ENCODE measurements at places on chromosomes 4 and X.

- no peak for DNase-seq
Observed at GRCh38 chrX:72340626-72341025, 34.9 kb upstream of the CITED1 start.

GRCh38 chrX:107571296-107571998, 56.9 kb upstream of the PRPS1 start:
- DNase-seq, result no peak

- DNase-seq, result no peak
Observed at GRCh38 chrX:152520653-152521052, 69.5 kb upstream of the GABRA3 start.

DNA sequence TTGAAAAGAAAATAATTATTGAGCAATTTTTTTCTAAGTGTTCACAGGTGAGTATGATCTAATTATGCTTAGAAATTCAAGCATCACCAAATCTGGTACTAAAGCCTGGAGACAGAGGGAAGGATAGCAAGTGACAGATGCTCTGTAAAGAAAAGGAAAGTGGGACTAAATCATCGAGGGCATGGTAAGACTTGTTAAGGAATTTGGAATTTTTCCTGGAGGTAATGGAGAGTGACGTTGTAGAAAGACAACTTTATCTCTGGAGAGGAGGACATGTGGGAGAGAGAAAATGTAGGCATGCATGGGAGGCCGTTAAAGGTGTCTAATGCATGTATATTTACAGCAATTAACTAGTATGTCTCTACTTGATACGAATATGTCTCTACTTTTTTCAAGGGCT, 333.2 kb upstream of the ATOH1 start:
- no peak for DNase-seq

DNA sequence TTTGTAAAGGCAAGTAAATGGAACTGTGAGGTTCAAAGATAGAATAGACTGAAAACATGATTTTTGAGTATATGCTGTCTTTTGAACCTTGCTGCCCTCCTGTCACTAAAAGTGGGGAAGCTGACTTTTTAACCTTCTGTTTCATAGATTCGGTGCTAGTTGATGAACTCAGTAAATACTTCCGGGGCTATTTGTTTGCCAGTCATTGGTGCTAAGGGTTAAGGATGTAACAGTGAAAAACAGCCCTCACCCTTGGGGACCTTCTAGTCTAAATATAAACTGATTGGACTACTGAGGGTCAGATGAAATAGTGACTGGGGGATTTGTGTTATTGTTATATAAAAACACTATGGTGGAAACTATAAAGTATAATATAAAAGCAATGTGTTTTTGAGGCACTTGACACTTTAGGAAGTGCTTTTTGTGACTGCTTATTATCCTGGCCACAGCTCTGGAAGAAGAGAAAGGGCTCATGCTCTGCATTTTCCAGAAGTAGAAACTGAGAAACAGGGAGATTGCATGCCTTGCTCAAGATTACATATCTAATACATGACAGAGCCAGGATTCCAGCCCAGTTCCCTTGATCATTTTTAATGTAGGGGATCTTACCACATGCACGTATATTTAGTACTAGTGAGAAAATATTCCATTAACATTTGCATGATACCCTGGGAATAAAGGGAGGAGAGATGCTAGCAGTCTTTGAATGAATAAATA, 3.9 kb downstream of the BST1 start:
- DNase-seq, result no peak

DNA sequence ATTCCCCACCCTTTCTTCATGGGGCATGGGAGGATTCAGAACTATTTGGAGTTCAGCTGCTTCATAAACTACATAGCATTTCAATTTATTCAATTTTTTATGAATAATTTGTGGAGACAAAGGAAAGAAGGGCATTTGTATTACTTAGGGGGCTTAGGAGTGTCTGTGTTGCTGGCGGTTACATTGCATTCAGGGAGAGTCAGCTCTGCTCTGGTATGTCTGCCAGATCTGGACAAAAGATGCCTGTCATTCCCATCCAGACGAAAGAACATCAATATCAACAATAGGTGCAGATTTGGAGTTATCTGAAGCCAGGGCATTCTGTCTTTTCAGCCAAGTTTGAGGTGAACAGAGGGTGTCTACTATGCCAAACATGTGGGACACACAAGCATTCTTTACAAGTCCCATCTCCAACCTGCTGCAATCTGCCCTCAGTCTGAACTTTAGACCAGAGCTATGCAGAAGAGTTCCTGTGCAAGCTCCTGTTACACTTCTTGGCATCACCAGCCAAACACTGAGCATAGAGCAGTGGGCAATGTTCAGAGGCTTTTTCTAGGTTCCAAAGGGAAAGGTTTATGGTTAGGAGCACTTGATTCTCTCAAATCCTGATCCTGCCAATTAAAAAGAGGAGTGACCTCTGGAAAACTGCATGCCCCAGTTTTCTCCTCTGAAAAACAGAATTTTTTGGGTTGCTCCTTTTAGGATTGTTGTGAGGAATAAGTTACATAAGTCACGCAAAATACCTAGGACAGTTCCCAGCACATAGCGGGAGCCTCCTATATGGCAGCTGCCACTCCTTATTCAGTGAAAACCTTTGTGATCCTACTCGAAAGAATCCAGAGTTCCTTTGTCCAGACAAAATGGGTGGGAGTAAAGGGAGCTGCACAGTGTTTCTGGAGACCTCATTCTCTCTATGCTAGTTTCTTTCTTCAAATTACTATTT, 719.5 kb upstream of the SLIT2 start:
- no peak for DNase-seq

DNA sequence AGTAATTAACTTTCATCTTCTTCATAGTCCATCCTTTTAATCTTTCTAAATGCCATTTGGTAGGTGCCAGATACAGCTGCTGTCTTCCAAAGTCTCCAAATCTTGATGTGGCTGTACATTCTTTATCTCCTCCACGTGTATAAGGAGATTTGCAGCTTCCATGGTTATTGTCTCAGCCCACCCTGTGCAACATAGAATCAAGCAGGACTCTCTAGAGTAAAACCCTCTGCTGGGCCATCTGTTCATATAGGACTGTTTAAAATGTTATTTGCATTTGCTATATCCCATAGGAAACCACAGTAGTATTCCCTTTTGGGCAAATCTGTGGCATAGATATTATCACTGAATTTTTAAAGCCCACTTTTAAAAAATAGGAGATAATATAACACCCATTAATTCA, 527.2 kb upstream of the EPHA5 start:
- no peak for DNase-seq

- DNase-seq, result no peak
Observed at GRCh38 chr4:84032372-84032771, 466.7 kb downstream of the NKX6-1 start.

- DNase-seq, result no peak
Observed at GRCh38 chr4:80141543-80141942, 55.8 kb upstream of the PRDM8 start.

- DNase-seq, result peak; percentile 54
Observed at GRCh38 chrX:39613997-39614679, 483.6 kb downstream of the BCOR start.

- DNase-seq, result no peak
Observed at GRCh38 chrX:24877854-24878650, 137.7 kb downstream of the ARX start.

- DNase-seq, result no peak
Observed at GRCh38 chr4:157806184-157806583, 366.6 kb downstream of the GASK1B start.

DNA sequence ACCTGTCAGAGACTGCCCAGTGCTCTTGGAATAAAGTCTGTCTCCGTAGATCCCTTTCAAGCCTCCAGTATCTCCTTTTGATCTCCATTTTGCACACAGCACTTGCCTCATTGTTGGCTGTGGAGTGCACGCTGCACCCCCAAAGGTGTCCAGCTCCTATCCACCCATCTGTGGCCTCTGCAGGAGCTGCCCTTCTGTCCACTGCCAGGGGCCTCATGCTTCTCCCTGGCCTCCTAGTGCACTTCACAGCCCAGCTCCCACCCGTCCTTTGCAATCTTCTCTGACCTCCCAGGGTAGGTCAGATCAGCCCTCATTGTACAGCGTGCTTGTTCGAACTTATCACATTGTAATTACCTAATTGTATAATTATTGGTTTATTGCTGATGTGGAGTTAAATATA, 18.9 kb downstream of the KIT start:
- no peak for DNase-seq

DNA sequence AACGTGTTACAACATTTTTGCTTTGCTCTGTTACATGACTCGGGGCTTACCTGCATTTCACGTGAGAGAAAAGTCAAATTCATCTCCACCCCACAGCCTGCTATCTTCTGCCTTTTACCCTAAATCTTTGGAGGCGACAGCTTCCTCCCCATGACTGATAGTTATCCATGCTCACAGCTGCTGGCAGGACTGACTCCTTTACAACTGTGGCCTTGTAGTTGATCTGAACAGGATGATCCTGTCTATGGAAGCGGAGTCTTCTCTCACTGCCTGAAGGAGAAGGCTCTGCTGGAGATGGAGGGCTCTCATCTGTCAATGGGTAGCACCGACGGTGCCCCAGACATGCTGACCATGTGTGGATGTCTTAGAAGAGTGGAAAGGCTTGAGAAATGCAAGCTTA, 151.0 kb downstream of the CBR4 start:
- DNase-seq, result no peak

DNA sequence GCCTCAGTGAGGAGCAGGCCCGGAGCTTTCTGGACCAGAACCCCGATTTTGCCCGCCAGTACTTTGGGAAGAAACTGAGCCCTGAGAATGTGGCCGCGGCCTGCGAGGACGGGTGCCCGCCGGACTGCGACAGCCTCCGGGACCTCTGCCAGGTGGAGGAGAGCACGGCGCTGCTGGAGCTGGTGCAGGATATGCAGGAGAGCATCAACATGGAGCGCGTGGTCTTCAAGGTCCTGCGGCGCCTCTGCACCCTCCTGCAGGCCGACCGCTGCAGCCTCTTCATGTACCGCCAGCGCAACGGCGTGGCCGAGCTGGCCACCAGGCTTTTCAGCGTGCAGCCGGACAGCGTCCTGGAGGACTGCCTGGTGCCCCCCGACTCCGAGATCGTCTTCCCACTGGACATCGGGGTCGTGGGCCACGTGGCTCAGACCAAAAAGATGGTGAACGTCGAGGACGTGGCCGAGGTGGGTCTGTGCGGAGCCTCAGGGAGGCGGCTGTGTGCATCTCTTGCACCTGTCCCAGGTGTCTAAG, 323 bp downstream of the PDE6B start:
- DNase-seq, result no peak

- no peak for DNase-seq
Observed at GRCh38 chrX:116031331-116031730, 139.2 kb upstream of the AGTR2 start.

GRCh38 chr4:37837446-37837845, 11.0 kb downstream of the PGM2 start:
- DNase-seq, result no peak

- no peak for DNase-seq
Observed at GRCh38 chr4:113008716-113009115, 40.7 kb upstream of the ANK2 start.

- DNase-seq, result no peak
Observed at GRCh38 chrX:8089141-8089540, 81.9 kb downstream of the VCX2 start.

- no peak for DNase-seq
Observed at GRCh38 chr4:177225605-177226004, 84.1 kb upstream of the NEIL3 start.

- DNase-seq, result no peak
Observed at GRCh38 chrX:17882680-17883079, 21.6 kb upstream of the RAI2 start.

DNA sequence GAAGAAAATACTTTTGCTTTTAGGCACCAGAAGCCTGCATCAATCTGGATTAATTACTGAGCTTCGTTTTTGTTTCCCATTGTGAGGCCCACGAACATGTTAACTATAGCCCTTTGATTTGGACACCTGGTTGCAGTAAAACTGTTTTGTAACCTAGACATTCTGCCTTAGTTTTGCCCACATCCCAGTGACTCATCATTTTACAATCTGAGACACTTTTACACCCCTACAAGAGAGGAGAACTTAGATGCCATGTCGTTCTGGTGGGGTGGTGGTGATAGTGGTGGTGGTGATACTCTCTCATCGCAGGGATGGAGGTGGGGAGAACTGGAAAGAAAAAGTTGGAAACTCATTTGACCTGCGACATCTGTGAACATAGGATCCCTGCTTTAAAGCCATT, 1257.2 kb downstream of the ADGRL3 start:
- DNase-seq, result no peak

GRCh38 chr4:6427439-6428090, 44.8 kb downstream of the PPP2R2C start:
- no peak for DNase-seq

DNA sequence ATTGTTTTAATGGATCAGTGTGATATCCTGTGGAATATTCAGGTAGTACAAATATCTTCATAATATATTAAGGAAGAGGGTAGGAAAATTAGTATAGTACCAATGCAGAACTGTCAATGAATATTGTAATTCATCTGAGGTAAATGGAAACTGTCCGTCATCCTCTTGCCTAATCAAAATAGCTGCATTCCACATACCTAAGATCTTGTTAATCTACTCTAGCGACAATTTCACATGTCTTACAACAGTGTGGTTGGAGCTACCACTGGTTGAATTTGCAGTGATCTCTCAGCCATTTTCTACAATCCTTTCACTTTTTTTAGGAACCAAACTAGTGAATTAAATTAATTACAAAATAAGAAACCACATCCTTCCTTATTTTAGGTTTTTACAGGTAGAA, 117.5 kb downstream of the PCDH18 start:
- DNase-seq, result no peak

DNA sequence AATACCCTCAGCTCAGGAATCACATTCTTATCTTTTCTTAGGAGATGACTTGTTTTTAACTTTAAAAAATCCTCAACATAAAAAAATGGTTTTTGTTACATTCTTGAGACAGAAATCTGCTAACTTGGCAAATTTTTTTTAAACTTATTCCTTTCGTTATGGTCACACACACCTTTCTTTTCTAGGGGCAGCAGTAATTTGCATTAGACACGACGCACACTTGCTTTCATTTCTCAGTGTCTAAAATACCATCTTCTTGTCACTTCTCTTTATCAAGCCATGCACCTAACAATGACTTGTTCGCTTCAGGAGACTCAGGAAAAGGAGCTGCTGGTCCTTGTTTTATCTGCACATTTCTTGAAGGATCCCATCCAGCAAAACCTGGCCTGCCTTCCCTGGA, 112.6 kb upstream of the TBL1X start:
- DNase-seq, result no peak

DNA sequence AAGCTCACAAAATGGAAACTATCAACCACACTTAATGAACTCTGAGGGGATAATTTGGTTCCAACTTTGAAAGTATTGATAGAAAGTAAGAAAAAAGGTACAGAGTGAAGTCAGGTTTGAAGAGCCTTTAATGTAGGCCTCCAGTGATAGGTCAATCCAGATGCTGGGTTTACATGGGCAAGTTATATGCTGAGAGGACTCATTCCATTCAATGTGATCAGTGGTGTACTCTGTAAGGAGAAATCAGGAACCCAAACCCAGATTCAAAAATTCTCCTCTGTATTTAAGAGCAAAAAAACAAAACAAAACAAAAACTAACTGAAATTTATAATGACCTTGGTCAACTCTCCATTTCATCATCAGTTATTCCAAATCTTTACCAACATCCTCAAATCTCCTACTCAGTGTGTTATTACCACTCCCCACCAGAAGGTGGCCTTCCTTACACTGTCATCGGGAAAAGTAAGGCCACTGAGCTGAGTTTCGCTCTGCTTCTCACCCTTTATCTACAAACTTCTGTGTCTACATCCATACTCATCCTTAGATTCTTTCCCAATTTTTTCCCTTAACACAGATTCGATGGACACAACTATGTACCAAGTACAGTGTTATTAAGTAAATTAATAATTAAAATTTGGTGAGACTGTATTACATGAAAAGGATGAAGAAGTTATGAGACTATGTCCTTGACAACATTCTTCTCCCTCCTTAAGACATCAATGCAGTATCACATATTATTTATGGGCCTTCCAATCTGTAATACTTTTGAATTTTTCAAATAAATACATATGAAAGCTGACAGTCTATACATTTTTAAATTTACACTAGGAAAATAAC, 88.3 kb downstream of the ZAR1 start:
- peak; percentile 54 for DNase-seq
